ENCODE measurements at places on chromosomes 11 and 22. TPM values are rescaled to one million over a fixed set of nuclear protein-coding genes. Genes with fewer than 3 reads are reported as not detected.

DNA sequence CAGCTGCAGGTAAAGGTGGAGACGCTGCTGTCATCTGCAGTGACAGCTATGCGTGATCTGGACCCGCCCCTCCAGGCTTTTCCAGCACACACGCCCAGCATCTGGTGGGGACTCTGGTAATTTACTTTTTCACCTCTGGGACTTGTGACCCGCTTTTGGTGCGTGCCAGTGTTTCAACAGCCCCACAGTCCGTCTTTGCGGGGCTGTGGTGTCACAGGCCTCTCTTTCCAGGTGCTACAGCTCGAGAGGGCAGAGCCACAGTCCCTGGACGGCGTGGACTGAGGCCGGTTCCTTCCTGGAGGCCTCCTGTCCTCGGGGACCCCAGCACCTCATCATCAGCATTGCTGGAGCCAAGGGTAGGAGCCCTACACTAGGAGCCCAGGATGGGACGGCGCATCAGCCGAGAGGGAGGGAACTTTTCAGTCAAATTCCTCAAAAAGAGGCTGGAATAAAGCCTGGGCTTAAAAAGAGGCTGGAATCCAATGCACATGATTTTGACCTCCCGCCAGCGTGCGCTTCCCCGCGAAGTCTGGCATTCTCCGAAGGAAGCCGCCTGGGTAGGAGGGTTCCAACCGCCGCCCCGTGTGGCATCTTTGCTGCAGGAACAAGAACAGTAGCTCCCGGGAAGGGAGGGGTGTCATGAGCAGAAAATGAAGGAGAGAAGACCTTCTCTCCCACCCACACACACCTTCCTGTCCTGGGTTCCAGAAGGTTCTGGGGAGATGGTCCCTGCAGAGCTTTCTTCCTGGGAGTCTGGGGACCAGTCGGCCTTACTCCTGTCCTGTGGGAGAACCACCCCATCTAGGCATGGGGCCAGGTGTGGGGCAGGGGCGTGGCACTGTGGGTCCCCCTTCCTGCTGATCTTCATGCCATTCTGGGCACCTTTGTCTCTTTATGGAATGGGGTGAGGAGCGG lies 25.7 kb upstream of the KRTAP5-7 start:
- DNase-seq = no peak
- no peaks in the 10 kb centered on the region for H3K4me1 ChIP-seq
- H3K27me3 ChIP-seq = no peaks in the 10 kb centered on the region
- no peak overlapping the region for H3K27ac ChIP-seq

GRCh38 chr22:45335021-45335818 lies 25.5 kb downstream of the FAM118A start:
- H3K4me3 ChIP-seq = no peak overlapping the region
- DNase-seq = peak; percentile 50
- no peak overlapping the region for H3K27ac ChIP-seq
- peaks cover 15% of the 10 kb centered on the region for H3K4me1 ChIP-seq

Gene OR10A2
- polyA plus RNA-seq = not detected

Gene CRYBA4
- polyA plus RNA-seq = 2.6 TPM

Gene ASCL2
- 1.3 TPM for polyA plus RNA-seq

DNA sequence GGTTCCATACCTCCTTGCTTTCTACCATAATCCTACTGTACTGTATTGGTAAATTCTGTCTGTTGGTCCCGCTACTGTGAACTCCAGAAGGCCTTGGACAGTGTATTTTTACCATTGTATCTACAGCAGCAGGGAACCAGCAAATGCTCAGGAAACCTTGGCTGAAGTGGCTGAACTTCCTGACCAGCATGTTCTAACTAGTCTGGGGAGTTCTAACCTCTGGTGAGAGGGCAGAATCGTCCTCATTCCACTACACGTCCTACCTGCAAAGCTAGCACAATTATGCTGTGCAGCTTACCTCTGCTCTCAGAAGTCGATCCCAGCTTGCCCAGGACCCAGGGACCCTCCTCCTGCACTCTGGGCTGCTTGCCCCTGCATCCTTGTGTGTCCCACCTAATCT lies 283.1 kb downstream of the TENM4 start:
- no peak for DNase-seq
- no peaks in the 10 kb centered on the region for H3K4me1 ChIP-seq
- no peak overlapping the region for H3K27ac ChIP-seq
- no peaks in the 10 kb centered on the region for H3K27me3 ChIP-seq
- H3K36me3 ChIP-seq = no peaks in the 10 kb centered on the region

Gene ALX4
- polyA plus RNA-seq = 0.58 TPM

Gene DDTL
- 0.30 TPM for polyA plus RNA-seq

Gene RBM7
- polyA plus RNA-seq = 37.6 TPM

DNA sequence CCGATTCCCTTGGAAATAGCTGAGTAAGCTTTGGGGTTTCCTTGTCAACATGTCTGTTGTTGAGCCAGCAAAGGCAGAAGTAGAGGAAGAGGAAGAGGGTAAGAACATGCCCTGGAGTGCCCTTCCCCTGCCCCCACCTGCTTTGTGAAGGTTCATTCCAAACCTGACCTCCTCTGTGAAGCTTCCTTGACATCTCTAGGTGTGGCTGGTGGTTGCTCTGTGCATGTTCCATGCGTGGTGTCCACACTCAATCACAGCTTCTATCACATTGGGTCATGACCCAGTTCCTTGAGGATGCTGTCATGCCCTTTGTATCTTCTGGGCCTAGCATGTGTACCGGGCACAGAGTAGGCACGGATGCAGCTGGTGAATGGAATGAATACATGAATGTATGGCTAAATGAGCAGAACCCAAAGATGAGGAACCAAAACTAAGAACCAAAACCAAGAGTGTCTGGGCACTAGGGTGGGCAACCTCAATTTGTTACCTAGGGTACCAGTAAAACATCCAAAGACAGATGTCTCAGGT lies 23.7 kb upstream of the FXYD6 start:
- H3K36me3 ChIP-seq = no peaks in the 10 kb centered on the region
- DNase-seq = no peak
- no peak overlapping the region for H3K4me3 ChIP-seq
- H3K4me1 ChIP-seq = no peaks in the 10 kb centered on the region
- H3K27ac ChIP-seq = no peak overlapping the region
- no peaks in the 10 kb centered on the region for H3K27me3 ChIP-seq

Gene MPPED1
- polyA plus RNA-seq = 1.3 TPM

DNA sequence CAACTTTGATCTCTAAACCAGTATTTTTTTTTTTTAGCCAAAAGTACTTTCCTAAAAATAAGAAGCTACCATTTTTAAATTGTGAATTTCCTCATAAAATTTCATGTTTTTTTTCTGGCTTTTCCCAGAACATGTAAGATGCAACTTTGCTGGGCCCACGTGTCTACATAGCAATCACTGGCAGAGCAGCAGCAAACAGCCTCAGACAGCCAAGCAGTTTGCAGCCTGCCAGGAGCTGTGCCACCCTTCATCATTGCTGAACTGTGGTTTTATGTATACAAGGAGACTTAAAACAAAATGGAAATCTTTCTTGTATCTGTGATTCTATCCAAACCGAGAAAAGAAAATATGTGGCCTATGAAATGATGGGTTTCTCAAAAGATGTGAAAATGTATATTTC lies 110.2 kb downstream of the GRIA4 start:
- no peaks in the 10 kb centered on the region for H3K36me3 ChIP-seq
- no peak overlapping the region for H3K27ac ChIP-seq
- H3K4me1 ChIP-seq = no peaks in the 10 kb centered on the region
- no peak for DNase-seq
- no peaks in the 10 kb centered on the region for H3K27me3 ChIP-seq
- no peak overlapping the region for H3K4me3 ChIP-seq

- no peak for DNase-seq
- peak overlapping the region; percentile 46 for H3K27ac ChIP-seq
- no peaks in the 10 kb centered on the region for H3K36me3 ChIP-seq
- no peak overlapping the region for H3K4me3 ChIP-seq
- peaks cover 35% of the 10 kb centered on the region for H3K4me1 ChIP-seq
These were observed 29.3 kb downstream of the RPL3 start for GRCh38 chr22:39289975-39290720.

DNA sequence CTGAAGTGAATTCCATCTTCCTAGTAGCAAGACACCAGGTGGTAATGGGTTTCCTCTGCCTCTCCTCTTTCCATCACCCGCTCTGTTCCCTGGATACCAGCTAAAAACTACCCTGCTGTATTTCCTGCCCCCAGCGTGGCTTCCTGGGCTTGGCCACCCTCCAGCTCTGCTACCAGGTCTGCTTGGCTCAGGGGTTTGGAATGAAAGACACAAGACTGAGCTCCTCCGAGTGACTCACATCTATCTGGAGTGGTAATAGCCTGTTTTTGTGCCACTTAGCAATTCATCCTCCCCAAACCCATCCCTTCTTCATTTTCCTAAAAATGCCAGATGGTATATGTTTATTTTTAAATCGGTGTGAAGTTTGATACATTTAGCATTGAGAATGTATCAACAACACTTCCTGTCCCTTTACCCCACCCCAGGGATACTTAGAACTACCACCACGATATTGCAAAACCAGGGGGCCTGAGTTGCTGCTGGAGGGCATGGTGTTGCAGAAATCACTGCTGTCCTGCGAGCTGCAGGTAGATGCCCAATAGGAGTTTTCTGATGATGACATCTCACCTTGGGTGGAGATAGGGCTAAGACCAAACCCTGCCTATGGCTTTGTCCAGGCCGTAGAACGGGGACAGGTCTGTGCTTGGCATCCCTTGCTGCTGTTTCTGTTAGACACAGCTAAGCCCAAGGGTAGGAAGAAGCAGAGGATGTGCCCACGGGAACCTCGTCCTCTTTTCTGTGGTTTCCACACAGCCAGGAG lies 7.5 kb upstream of the MICAL3 start:
- H3K27ac ChIP-seq = no peak overlapping the region
- H3K4me1 ChIP-seq = no peaks in the 10 kb centered on the region
- H3K27me3 ChIP-seq = no peaks in the 10 kb centered on the region
- no peak overlapping the region for H3K4me3 ChIP-seq

GRCh38 chr11:79304599-79305212 lies 136.1 kb downstream of the TENM4 start:
- DNase-seq = no peak
- no peaks in the 10 kb centered on the region for H3K27me3 ChIP-seq
- H3K4me3 ChIP-seq = no peak overlapping the region
- H3K36me3 ChIP-seq = no peaks in the 10 kb centered on the region
- H3K4me1 ChIP-seq = no peaks in the 10 kb centered on the region
- no peak overlapping the region for H3K27ac ChIP-seq

DNA sequence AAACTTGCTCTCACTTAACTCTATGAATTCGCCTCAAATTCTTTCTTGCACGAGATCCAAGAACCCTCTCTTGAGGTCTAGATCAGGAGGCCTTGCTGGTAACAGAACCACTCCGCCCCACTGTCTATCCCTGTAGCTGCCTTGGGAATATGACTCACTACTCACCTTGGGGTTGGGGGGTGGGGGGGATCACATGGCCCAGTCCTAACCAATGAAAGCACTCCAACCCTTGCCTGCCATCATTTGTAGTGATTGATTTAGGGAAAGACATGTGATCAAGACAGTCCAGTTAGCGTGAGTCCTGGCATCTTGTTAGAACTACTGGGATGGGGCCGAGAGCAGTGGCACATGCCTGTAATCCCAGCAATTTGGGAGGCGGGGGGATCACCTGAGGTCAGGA lies 4.8 kb upstream of the MRTFA start:
- no peak overlapping the region for H3K4me3 ChIP-seq
- no peak for DNase-seq
- no peaks in the 10 kb centered on the region for H3K27me3 ChIP-seq
- H3K27ac ChIP-seq = no peak overlapping the region

Gene SH3BP1
- polyA plus RNA-seq = 11.9 TPM

Gene RAG2
- 2.9 TPM for polyA plus RNA-seq

Gene FGF19
- polyA plus RNA-seq = 0.37 TPM

GRCh38 chr22:47199261-47199978 lies 437.0 kb downstream of the TBC1D22A start:
- no peak overlapping the region for H3K4me3 ChIP-seq
- peak; percentile 15 for DNase-seq
- H3K27ac ChIP-seq = no peak overlapping the region
- no peaks in the 10 kb centered on the region for H3K27me3 ChIP-seq
- H3K4me1 ChIP-seq = peaks cover 19% of the 10 kb centered on the region

DNA sequence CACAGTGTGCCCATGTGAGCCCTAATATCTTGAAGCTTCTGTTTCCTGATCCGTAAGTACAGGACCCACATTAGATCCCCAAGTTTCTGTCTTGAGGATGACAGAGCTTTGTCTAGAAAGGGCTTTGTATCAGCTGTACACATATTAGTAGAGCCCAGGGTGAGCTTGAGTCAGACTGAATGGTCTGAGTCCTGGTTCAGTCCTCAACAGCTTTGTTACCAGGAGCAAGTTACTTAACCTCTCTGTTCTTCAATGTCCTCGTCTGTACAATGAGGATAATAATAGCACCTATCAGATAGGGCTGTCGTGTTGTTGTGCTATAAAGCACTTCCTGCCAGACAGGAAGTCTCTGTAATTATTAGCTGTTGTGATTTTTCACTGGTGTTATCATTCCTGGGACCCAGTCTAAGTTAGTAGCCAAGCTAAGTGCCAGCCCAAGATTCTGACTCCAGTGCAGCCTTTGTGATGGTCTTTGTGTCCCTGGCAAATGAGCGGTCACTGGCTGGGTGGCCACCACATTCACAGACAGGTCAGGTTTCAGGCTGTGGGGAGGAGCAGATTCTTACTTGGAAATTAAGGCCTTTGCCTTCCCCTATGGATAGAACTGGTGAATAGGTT lies 6.8 kb downstream of the TOM1 start:
- no peak overlapping the region for H3K4me3 ChIP-seq
- no peak for DNase-seq
- no peaks in the 10 kb centered on the region for H3K36me3 ChIP-seq
- no peaks in the 10 kb centered on the region for H3K27me3 ChIP-seq
- no peak overlapping the region for H3K27ac ChIP-seq

- H3K4me3 ChIP-seq = no peak overlapping the region
- H3K27me3 ChIP-seq = no peaks in the 10 kb centered on the region
- H3K4me1 ChIP-seq = no peaks in the 10 kb centered on the region
- no peak overlapping the region for H3K27ac ChIP-seq
- H3K36me3 ChIP-seq = no peaks in the 10 kb centered on the region
These were observed 33.7 kb upstream of the TH start for GRCh38 chr11:2205214-2205720.

- H3K27me3 ChIP-seq = no peaks in the 10 kb centered on the region
- H3K4me3 ChIP-seq = no peak overlapping the region
- H3K36me3 ChIP-seq = no peaks in the 10 kb centered on the region
- H3K4me1 ChIP-seq = peaks cover 4% of the 10 kb centered on the region
These were observed 233.4 kb downstream of the ST3GAL4 start for GRCh38 chr11:126588630-126589491.

GRCh38 chr11:73335204-73335923 lies 27.3 kb downstream of the ARHGEF17 start:
- no peak overlapping the region for H3K4me3 ChIP-seq
- H3K27me3 ChIP-seq = no peaks in the 10 kb centered on the region
- H3K36me3 ChIP-seq = no peaks in the 10 kb centered on the region
- H3K4me1 ChIP-seq = peaks cover 59% of the 10 kb centered on the region

DNA sequence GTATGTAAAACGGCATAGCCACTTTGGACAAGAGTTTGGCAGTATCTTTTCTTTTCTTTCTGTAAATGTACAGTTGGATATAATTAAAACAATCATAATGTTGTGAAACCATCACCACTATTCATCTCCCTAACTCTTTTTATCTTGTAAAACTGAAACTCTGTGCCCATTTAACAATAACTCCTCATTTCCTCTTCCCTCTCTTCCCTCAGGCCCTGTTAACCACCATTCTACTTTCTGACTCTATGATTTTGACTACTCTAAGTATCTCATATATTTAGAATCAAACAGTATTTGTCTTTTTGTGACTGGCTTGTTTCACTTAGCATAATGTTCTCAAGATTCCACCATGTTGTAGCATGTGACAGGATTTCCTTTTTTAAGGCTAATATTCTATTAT lies 10.2 kb downstream of the SCUBE2 start:
- no peaks in the 10 kb centered on the region for H3K27me3 ChIP-seq
- no peak overlapping the region for H3K4me3 ChIP-seq
- H3K4me1 ChIP-seq = no peaks in the 10 kb centered on the region
- no peak for DNase-seq
- no peak overlapping the region for H3K27ac ChIP-seq
- H3K36me3 ChIP-seq = no peaks in the 10 kb centered on the region

Measured in testis (tissue), 5 donors.